Fibroblast of skin of abdomen (primary cell): ENCODE measurements at places on chromosomes 7 and 10.

- DNase-seq, result no peak
These were observed 837 bp downstream of the SLC29A3 start for GRCh38 chr10:71319800-71320392.

GRCh38 chr10:129940617-129941198, 23.4 kb downstream of the EBF3 start:
- DNase-seq, result no peak

GRCh38 chr10:60350400-60350799, 39.3 kb downstream of the ANK3 start:
- DNase-seq, result no peak

DNA sequence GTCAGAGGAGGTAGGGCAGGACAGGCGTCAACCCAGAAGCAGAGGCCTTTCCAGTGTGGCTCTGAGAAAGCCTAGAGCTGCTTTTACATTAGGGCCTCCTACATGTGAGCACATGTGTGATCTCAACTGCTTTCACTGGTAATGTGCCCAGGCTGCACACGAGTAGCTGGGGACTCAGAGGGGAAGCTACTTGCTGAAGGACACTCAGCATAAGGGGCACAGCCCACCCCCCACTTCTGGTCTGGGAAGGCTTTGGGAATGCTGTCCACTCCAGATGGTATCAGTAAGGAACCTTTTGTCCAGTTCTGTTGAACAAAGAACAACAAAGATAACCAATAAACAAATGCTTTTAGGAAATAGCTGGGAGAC, 18.9 kb downstream of the PRF1 start:
- DNase-seq, result no peak

GRCh38 chr10:35091994-35092790, 2.1 kb upstream of the CUL2 start:
- no peak for DNase-seq

- no peak for DNase-seq
These were observed 1130.0 kb downstream of the DNAJB9 start for GRCh38 chr7:109699661-109700060.

GRCh38 chr10:72252972-72253371, 20.8 kb upstream of the DDIT4 start:
- no peak for DNase-seq

- no peak for DNase-seq
These were observed 113.2 kb downstream of the MICALL2 start for GRCh38 chr7:1345796-1346755.

DNA sequence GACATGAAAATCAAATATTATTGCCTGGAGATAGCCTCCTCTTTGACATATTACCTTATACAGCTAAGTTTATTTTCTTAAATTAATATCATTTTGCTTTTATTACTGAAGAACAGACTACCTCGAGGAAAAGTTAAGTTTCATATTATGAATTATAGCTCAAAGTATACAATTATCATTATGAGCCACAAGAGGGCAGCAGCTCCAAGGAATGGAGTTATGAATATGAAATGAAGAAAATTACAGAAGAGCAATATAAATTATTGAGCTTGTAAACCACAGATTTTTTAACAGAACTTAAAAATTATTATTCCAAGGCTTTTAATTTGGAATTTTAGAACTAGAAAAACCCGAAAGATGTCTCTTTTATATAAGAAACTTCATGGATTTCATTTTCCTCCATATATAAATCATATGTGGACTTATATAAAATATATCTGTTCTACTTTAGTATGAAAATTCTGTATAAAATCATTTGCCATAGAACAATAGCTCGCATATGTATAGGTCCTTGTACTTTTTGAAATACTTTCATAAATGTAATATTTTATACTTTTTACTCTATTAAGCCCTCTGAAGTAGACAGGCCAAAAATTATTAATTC, 40.1 kb downstream of the IQUB start:
- peak; percentile 13 for DNase-seq

GRCh38 chr10:96685306-96685705, 35.0 kb downstream of the PIK3AP1 start:
- no peak for DNase-seq

GRCh38 chr10:26556748-26557640, 118.9 kb downstream of the APBB1IP start:
- peak; percentile 28 for DNase-seq

- DNase-seq, result no peak
These were observed 164.3 kb downstream of the NRF1 start for GRCh38 chr7:129775695-129776361.

DNA sequence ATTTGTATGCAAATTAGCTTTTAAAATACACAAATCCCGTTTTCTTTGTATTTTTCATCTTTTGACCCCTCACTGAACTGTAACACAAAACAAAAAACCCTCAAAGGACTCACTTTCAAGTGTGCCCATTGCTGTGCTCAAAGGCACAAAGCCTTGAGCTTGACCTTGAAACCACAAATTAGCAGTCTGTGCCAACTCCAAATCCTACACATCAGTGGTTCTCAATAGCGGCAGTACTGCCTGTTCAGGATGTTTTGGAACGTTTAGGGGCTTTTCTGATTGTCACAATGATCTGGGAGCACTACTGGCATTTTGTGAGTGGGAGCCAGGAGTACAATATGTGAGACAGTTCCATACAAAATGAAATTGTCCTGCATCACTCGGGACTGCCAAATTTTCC, 55.5 kb downstream of the KDM7A start:
- DNase-seq, result no peak

DNA sequence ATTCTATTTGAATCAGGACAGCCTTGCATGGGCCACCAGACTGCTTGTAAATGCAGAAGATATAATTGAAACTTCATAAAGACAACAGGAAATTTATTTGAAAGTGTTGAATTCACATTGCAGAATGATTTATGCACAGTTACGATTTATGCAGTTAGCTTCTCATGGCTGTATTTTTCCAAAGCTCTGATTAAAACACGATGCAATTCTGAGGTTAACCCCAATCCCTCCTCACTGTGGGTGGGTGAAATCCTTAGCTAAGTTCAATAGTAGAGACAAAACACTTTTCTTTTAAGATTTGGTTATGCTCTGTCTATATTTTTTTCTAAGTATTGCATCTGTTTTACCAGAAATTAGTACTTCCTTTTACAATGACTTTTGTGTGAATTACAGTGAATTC, 728.8 kb upstream of the IGFBP3 start:
- peak; percentile 73 for DNase-seq

- DNase-seq, result no peak
These were observed 92.4 kb upstream of the AGBL3 start for GRCh38 chr7:134893920-134894319.

- no peak for DNase-seq
These were observed 756.3 kb downstream of the NXPH1 start for GRCh38 chr7:9189703-9190102.

DNA sequence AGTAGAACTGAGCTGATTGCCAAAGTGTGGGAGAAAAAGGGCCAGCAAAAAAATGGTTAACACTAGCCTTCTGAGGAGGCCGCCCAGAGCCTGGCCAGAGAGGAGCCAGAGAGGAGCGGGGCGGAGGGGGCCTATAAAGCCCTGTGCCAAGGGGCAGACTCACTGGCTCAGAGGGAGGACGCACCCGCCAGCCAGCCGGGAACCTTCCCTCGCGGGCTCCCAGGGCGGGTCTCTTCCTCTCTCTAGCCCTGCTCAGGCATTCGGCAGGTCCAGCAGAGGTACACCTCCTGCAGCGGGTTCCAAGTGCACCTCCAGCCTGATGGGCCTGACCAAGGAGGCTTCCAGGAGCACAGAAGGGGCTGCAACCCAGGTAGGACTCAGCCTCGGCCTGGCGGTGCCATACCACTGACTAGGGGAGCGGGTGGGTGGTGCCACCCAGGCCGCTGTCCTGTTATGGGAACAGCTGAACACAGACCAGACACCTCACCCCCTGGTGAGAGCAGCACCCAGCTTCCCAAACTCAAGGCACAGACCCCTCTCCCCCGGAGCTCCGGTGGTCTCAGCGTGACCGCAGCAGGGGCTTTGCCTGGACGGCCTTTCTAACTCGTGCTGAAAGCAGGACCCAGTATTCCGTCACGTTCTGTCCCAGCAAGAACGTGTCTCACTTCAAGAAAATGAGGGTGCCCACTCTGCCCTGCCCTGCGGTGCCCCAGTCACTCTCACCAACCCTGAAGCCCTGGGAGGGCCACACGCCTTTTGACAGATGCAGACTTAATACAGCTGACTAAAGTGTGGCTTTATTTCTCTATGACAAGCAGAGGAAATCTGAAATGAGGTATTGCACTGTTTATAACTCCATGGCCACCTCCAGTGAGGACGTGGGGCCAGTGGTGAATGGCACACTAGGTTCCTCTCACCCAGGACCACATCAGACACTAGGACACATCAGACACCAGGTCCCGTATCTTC, at the start of gene GPER1:
Gene GPER1, plus strand, starts transcription at position 162 of the 969 bp plus-strand sequence. CDS start 3,616 bp downstream, outside the sequence.
- DNase-seq, result peak; percentile 36

DNA sequence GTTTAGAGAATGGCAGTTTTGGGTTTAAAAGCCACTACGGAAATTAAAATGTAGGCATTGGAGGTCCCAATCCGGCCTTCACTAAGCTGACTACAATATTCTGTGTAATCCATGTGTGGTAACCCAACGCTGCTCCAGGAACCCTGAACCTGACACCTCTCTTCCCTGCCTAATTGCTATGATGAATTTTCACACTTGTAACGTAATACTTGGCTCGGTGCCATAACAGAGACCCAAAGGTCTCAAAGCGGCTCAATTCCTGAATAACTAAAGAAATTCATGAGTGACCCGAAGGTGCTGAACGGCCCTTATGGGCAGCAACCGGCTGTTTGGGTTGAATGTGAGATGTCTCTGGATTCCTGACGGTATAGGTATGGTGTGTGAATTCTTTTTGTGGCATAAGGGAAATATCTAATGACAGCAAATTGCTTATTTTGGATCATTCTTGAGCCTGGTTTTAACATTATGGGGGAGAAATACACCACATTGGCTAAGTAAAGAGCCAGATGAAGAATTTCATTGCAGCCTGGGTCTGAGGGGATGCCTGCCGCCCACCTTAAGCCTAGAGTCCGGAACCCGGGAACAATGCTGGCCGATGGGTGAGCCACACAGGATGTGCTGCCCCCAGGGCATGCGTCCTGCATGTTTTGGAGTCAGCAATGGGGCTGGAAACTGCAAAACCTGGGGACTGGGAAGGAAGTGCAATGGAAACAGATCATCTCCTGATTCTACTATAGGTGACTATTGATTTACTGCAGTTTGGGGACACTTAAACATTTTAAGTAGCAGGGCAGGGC, 69.7 kb upstream of the FZD8 start:
- DNase-seq, result no peak

DNA sequence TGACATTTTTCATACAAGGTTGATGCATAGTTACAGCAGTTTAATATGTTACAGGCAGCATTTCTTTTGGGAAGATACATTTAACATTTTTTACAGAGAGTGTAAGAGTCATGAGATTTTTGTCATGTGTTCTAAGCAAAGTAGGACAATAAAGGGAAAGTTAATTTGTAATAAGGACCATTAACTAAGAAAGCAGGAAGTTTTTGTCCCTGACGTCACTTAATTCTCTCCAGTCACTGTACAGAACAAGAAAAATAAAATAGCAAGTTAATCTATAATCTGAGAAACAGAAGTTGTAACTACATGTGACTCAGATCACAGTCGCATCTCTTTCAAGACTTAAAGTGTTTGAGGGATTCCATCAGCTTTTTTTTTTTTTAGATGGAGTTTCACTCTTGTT, 49.5 kb upstream of the CAPZA2 start:
- no peak for DNase-seq

DNA sequence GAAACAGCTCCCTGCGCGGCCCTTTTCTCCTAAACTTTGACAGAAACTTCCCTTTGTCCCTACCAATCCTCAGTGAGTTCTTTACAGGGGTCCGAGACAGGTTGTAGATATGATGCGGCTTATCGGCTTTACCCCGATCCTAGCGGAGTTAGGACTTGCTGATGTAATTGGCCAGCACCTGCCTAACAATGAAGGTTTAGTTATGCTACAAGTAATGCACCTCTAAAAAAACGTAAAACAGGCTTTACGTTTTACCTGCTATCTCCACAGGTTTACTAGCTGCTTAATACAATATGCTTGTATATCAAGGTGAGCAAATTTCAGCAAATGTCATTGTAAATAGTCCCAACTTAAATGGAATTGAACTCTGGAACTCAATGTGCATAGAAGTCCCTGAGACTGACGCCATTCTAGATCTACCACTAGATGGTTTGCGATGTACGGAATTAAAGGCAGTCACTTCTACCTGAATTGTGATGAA, 697 bp upstream of the SNX13 start:
- DNase-seq, result no peak

DNA sequence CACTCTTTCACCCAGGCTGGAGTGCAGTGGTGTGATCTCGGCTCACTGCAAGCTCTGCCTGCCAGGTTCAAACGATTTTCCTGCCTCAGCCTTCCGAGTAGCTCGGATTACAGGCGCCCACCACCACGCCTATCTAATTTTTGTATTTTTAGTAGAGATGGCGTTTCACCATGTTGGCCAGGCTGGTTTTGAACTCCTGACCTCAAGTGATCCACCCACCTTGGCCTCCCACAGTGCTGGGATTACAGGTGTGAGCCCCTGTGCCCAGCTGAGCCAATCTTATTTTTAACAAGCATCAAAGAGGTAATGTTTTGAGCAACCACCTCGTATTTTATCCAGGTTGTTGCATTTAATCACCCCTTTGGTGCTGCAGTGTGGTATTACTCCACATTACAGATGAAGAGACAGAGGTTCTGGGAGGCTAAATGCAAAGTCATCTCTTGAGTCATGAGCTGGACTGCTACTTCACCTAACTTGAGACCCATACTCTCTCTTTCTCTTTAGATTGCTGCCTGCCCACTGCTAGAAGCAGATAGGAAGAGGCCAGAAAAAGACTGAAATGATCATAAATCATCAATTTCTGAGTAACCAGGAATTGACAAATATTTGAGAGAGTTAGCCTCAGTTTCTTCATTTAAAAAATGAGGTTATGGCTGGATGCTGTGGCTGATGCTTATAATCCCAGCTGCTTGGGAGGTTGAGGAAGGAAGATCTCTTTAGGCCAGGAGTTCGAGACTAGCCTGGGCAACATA, 116.2 kb downstream of the CAMK1D start:
- DNase-seq, result no peak

- DNase-seq, result no peak
These were observed 49.8 kb downstream of the ZNF239 start for GRCh38 chr10:43524434-43525247.

GRCh38 chr7:114934086-114934485, 12.2 kb downstream of the MDFIC start:
- no peak for DNase-seq

GRCh38 chr7:155644971-155645509, 579 bp downstream of the RBM33 start:
- peak; percentile 26 for DNase-seq
